ENCODE measurements at places on chromosomes 13 and 19. TPM values are rescaled to one million over a fixed set of nuclear protein-coding genes. Genes with fewer than 3 reads are reported as not detected.

Gene TSSK6
- 0.59 TPM for polyA plus RNA-seq

Gene ERFL
- 0.21 TPM for polyA plus RNA-seq

Gene TICAM1
- 4.7 TPM for polyA plus RNA-seq

Gene ZNF431
- polyA plus RNA-seq, result 23.6 TPM

Gene SMIM17
- polyA plus RNA-seq, result 2.1 TPM

- DNase-seq, result no peak
Observed at GRCh38 chr13:113410472-113411201, 42.7 kb downstream of the ADPRHL1 start.

DNA sequence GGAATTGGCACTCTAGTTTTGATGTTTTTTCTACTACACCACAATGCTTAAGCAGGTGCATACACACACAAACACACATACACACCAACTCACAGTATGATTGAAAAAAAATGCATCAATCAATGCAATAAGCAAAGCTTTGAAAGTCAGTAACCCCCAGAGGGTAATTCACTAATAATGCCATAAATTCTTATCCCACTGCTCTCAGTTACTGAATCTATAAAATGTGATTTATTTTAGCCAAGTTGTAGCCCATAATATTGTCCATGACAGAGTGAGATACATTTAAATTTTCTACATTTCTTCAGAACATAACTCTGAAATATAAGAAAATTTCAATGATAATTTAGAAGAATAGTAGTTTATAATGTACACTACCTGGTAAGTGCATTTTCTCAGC is 87.9 kb downstream of the LIG4 start:
- DNase-seq, result no peak

- no peak for DNase-seq
Observed at GRCh38 chr19:56670961-56671612, 470 bp downstream of the ZNF835 start.

DNA sequence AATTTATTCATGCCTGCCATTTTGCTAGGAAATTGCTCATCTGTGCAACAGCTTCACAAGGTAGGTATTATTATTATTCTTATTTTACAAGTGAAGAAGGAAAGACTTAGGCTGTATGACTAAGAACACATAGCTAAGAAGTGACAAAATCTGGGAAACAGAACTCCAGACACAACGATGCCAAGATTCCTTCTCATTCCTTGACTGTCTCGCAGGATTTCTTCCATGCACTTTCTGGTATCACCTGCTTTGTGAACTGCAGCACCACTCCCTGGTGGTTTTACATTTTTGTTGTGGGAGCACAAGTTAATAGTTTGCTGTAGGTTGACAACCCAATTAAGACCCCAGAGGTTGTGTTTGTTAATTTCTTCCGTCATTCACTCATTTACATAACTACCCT is 188.5 kb downstream of the LACC1 start:
- no peak for DNase-seq

DNA sequence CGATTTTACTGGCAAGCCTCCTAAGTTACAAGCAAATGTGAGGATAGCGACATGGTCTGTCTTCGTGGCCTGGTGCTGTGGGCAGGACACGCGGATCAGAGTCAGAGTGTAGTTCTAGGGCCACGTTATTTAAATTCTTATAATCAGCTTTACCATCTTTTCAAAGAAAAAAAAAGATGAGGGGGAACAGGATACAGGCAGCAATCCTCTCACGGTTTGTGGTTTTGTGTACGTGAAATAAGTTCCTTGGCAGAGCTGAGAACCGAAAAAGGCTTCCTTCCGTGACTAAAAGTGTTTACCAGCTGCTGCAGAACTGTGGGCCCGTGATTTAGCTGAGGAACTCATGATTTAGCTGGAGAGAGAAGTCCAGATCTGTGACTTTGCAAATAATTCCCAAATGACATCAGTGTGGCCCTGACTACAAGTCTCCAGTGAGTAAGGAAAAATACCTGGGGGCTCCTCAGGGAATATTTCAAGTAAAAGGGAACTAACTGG is 27.2 kb downstream of the RCBTB2 start:
- DNase-seq, result peak; percentile 26

DNA sequence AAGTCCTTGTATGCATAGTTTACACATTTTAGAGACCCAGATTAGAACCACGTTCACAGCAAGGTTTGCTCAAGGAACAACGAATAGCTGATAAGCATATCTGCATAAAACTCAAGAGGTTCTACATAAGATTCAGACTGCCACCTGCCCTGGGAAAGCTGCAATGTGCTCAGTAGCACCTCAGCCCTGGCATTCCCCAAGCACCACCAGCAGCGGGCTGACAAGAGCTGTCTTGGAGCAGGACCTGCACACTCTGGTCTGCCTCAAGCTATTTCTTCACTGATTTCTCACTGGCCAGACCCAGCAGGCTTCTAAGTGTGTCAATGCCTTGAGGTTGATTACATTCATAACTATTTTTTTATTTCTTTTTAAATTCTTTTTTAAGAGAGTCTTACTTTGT is 65.8 kb upstream of the UQCRFS1 start:
- DNase-seq, result no peak

- no peak for DNase-seq
Observed at GRCh38 chr13:85640727-85641126, 158.5 kb downstream of the SLITRK6 start.

- DNase-seq, result no peak
Observed at GRCh38 chr13:62846302-62846701, 1430.7 kb upstream of the PCDH20 start.

DNA sequence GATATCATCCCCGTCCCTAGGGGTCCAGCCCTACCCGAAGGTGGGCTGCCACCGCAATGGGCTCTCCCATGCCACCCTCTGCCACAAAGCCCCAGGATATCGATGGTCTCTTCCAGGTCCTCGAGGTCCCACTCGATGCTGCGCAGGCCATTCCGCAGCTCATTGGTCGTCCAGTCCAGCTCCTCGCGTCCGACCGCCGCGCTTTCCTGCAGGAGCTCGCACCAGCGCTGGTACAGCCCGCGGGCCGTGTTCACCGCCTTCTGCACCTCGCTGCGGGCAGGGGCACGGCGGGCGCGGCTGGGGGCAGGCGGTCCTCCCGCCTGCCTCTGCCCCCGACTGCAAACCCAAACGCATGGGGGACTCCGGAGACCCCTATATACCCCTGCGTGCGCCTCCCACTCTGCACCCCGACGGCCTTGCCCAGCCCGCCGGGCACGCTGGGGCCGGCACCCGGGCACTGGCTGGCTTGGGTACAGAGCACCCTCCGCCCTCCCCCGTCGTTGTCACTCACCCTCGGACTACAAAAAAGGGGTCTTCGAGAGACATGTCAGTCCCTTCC is 468 bp downstream of the STX10 start:
- DNase-seq, result no peak

- DNase-seq, result peak; percentile 45
Observed at GRCh38 chr13:75480671-75481175, 1.2 kb downstream of the TBC1D4 start.

GRCh38 chr19:54114340-54115108 is 933 bp downstream of the TFPT start:
- DNase-seq, result no peak

DNA sequence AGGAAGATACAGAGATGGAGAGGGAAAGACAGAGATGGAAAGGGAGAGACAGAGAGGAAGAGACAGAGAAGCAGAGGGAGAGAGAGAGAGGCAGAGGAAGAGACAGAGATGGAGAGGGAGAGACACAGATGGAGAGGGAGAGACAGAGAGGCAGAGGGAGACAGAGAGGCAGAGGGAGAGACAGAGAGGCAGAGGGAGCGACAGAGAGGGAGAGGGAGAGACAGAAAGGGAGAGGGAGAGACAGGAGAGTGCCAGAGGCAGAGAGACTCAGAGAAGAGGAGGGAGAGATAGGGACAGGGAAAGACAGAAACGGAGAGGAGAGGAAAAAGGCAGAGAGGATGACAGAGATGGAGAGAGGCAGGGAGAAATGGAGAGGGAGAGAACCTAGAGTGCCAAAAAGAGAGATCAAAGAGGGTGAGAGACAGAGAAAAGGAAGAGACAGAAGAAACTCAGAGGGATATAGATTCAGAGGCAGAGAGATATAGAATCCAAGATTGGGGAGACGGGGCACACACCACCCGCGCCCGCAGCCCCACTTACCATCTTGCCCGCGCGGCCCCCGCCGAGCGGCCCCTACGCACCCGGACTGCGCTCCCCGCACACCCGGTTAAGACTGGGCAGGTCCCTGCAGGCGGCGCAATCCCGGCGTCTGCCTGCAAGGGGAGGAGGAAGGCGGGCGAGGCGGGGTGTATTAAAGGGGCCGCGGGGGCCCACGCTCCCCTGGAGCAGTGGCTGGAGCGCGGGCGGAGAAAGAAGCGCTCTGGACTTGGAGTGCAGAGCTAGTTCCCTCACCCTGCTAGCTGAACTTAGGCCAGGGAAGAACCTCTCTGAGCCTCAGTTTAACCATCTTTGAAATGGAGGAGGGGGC is 10.7 kb downstream of the TM6SF2 start:
- no peak for DNase-seq

DNA sequence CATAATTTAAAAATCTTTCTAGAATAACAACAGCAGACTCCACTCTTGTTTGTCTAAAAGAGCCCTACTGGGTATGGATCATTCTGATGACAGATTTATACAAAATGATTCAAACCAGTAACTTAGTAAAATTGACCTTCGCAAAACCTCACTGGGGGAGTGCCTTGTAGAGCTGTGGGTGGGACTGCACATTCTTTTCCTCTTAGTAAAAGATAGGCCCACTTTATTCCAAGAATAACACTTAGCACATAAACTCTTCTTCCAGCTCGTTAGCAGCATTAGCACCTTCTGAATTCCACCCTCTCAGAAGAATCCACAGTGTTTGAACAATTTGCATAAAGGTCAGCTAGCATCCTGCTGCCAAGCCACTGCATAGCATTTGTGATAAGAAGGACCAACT is 106.8 kb downstream of the STOML3 start:
- DNase-seq, result no peak

DNA sequence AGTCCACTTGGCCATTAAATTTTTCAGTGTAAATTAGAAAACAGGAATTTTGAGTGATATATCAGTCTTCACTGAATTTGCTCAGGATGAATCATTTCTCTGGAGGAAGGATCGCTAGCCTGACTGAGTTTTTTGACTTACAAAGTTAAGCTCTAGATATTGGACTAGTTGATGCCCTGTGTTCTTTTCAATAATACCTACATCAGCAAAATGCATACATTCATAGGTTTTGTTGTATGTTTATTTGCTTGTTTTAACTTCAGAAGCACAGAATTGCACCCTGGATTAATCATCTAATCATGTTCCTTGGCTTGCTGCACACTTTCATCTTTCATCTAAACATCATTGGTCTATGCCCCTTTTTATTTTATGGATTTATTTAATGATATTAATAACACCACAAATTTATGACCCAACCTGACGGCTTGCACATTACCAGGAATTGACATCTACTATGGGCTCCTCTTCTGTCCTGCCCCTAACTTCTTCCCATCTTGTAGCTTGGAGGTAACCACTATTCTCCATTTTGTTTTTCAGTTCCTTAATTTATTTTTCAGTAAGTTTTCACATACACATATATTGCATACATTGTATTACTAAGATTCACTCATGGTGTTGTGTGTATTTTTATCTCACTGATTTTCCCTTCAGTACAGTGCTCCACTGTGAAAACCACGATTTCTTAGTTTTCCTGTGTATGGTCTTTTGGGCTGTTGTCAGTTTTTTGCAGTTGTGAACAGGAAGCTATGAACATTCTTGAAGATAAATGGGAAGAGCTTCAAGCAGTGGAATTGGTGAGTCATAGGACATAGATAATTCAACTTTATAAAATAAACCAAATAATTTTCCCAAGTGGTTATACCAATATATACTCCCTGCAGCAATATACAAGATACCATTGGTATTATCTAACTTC is 23.3 kb downstream of the COMMD6 start:
- DNase-seq, result no peak

DNA sequence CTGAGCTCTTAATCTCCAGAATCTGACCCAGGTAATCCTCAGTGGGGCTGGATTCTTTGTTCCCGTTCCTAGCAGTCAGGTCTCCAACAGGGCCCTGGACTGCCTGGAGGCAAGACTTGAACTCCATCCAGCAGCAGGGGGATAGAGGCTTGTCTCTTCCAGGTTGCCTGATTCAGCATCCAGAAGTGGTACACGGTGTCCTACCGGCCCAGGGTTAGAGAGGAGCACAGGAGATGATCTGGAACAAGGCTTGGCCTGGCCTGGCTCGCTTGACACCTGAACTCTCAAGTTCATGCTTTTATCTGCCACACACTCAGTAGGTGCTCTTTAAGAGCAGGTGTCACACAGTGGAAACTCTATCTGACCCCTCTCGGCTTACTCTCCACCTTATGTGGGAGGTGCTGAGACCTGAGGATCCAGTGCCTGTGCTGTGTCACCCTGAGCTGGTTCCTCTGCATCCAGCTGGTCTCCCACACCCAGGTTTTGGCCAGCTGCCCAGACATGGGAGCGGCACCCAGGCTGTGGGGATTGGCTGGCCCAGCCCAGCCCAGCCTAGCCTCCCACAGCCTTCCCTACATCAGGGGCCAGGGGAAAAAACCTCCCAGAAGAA is at the start of gene CYP4F3:
Gene CYP4F3, plus strand, starts transcription at position 604 of the 610 bp plus-strand sequence. CDS start 519 bp downstream, outside the sequence.
- peak; percentile 18 for DNase-seq

- DNase-seq, result no peak
Observed at GRCh38 chr13:32024750-32025149, 6.8 kb upstream of the FRY start.

Measured in renal cortex interstitium (tissue), 15 donors.